ENCODE measurements at places on chromosomes 12 and 14. TPM values are rescaled to one million over a fixed set of nuclear protein-coding genes. Genes with fewer than 3 reads are reported as not detected.

The KCNH5 gene
- total RNA-seq: not detected

The CLEC2A gene
- not detected for total RNA-seq

The TPH2 gene
- not detected for total RNA-seq

The RFLNA gene
- not detected for total RNA-seq

The TSPAN9 gene
- 21.4 TPM for total RNA-seq

The AP4S1 gene
- total RNA-seq: 10.4 TPM

The SLC25A47 gene
- total RNA-seq: not detected

The TMEM106C gene
- 126 TPM for total RNA-seq

The WASHC4 gene
- 23.1 TPM for total RNA-seq

The PLA2G1B gene
- not detected for total RNA-seq

The OASL gene
- total RNA-seq: 3.5 TPM

The SRSF9 gene
- 227 TPM for total RNA-seq

All from A549 treated with DMSO at 1 μM for 4 hours (cell line).